ENCODE measurements at places on chromosomes 5 and 9.

GRCh38 chr5:150585781-150586341 lies 54.6 kb upstream of the SYNPO start:
- DNase-seq = no peak

DNA sequence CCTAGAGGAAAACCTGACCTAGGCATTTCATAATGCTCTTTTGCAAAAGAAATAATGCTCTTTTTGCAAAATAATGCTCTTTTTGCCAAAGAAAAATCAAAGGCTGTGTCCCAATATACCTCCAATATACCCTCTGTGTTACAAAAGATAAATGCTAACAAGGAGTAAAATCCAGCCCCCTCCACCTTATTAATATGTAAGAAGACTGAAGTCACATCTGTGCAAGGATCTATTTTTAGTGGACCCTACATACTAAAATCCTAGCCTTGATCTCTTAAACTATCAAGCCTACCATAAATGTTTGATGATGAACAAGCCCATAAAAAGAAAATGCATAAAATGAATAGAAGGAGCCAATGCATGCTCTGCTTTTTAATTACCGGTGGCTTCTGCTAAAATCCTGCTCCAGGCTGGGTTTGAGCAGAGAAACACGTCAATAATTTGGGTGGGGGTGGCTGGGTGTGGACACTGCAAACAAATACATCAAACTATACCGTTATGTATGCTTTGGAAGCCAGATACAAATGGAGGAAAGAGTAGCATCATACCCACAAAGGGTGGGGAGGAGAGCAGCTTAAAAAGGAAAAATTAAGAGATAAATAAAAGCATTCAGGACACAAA lies 131.6 kb downstream of the SEMA6A start:
- DNase-seq = no peak

DNA sequence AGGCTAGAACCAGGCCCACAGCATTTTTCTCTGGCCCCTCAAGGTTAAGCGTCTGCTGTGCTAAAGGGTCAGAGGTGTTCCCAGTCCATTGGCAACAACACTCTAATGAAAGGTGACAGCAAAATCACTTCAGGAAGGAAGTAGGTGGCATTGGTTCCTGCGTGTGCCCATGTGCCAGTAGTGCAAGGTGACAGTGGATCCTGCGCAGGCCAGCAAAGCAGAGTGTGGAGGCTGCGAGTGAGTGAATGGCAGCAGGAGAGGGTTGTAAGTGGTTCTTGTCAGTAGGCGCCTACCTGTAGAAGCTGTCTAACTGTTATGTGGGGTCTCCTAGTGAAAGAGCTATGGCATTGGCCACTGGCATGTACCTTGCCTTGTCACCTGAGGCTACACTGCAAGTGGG lies 898.2 kb upstream of the TYRP1 start:
- DNase-seq = no peak

DNA sequence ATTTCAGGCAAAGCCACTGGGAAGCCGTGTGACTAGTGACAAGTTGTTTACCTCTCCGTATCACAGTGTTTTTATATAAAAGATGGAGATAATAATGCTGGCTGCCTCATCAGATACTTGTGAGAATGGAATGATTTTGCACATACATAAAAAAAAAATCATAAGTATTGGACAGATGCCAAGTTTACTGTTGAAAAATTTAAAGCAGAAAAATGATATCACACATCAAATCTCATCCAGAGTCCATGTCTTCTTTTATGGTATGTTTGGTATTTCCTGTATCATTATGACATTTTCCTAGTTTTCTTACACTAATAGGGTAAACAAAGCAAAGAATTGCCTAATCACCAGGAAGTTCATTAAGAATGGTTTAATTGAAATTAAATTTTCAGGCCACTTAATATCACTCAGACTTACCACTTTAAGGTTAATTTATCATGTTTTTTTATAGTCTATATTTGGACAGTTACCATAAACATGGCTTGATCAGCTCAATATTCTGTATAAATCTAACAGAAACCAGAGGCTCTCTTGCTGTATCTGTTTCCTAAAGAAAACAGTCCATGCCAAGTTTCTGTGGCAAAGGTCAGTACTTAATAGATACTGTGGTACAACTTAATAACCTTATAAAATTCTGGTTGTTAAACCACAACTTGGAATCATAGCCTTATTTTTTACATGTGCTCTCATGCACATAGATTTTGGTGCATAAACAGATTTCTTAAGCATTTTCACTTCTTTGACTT lies 656.5 kb upstream of the RIOK2 start:
- DNase-seq = no peak

- DNase-seq = peak; percentile 21
These were observed 29.6 kb upstream of the UBAC1 start for GRCh38 chr9:135990468-135991429.

- no peak for DNase-seq
These were observed 642 bp downstream of the CSF2 start for GRCh38 chr5:132074091-132074771.

DNA sequence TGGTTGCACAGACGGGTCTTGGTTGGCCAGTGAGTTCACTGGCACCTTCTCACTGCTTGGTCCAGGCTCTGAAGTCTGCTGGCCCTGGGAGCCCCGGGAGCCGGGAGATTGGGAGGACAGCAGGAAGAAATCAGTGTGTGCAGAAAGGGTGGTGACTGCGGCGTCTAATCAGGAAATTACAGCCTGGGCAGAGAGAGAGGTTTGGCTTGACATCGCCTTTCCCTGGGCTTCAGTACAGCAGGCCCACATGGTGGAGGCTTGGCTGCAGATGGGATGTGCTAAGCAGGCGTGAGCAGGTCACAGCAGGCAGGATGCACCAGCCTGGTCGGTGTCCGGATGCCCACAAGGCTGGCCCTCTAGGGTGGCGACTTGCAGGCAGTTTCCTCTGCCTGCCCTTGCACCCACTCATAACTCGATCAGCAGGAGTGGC lies 17.2 kb downstream of the PITX1 start:
- no peak for DNase-seq

- no peak for DNase-seq
These were observed 2.8 kb downstream of the FAM174A start for GRCh38 chr5:100537946-100538345.

DNA sequence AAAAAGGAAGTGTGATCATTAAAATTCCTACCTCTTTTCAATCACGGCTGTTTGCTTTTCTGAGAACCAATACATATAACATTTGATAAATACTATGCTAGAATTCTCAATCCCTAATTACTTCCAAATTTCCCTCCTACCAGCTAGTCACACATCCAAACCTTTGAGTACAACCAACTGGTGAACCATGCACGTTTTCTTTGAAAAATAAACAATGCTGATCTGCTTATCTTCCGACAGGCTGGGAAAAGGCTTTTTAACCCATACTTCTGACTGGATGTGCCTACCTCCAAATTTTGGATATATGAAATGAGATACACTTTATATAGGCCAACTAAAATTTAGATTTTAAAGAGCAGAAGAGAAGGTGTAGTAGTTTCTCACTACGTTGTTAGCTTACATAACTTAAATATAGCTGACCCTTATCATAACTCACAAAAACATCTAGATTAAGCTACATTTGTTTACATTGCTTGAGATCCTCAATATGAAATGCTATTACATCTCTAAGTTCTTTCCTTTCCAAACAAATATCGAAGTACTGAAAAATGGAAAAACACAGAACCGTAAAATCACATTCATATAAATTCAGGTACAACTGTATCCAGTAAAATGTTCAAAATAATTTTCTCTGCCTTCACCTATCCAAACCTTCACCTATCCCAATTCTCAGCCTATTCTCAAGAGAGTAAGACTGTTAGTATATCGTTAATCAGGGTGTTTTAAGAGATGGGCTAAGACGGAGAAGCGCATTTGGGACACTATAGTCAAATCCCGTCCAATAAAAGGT lies 2.1 kb downstream of the NR3C1 start:
- DNase-seq = peak; percentile 43

DNA sequence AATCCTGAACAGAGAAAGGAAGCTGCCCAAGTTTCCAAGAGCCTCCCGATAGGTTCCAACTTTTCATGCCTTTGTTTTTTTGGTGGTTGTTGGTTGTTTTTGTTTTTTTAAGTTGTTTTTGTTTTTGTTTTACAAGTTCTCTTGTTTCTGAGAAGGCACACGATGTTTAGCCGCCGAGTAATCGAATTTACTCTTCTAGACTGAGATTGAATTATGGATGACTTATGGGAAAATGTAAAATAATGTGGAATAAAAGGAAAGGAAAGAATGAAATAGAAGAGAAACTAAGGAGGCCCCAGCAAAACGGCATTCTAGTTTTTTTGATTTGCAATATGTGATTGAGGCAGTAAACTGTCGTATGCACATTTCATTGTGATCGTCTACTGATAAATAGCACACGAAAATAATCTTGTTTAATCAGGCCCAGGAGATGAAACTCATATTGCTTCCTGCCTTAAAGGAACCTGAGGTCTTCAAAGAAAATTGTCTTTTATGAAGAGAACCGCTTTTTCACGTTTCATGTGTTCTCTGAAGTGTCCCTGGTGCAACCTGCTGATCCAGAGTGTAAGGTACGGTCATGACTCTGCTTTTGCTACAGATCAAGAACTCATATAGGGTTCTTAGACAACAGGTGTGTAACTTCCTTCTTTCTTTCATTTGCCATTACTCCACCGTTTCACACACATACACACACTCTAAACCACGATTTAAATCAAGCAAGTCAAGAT lies 1.3 kb upstream of the GNAQ start:
- DNase-seq = no peak

- no peak for DNase-seq
These were observed 13.4 kb downstream of the PCSK5 start for GRCh38 chr9:75903785-75904360.
